ENCODE measurements at places on chromosomes 2 and 18. TPM values are rescaled to one million over a fixed set of nuclear protein-coding genes. Genes with fewer than 3 reads are reported as not detected.

Gene LHCGR
- polyA plus RNA-seq, result 0.08 TPM

GRCh38 chr18:23440131-23440530 is 13.0 kb upstream of the RIOK3 start:
- DNase-seq, result no peak

DNA sequence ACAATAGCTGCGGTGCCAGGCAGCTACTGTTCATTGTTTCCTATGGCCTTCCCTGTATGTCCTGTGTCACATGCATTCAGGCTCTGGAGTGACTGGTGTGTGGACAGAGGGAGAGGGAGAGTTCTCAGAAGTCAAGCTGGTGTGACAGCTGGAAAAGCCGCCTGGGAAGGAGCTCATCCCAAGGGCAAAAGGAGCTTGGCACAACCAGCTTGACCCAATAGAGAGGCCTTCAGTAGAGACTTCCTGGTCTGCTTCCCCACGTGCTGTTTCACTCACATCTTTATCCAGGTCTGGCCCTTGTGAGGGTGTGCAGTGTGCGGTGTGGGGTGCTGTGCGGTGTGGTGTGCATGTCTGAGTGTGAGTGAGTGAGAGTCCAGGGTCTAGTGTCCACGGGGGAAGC is 11.1 kb upstream of the NT5DC4 start:
- DNase-seq, result no peak

Gene AQP4
- 0.33 TPM for polyA plus RNA-seq

Gene GMCL1
- polyA plus RNA-seq, result 8.7 TPM

GRCh38 chr2:176763130-176763529 is 449.5 kb upstream of the HNRNPA3 start:
- no peak for DNase-seq

DNA sequence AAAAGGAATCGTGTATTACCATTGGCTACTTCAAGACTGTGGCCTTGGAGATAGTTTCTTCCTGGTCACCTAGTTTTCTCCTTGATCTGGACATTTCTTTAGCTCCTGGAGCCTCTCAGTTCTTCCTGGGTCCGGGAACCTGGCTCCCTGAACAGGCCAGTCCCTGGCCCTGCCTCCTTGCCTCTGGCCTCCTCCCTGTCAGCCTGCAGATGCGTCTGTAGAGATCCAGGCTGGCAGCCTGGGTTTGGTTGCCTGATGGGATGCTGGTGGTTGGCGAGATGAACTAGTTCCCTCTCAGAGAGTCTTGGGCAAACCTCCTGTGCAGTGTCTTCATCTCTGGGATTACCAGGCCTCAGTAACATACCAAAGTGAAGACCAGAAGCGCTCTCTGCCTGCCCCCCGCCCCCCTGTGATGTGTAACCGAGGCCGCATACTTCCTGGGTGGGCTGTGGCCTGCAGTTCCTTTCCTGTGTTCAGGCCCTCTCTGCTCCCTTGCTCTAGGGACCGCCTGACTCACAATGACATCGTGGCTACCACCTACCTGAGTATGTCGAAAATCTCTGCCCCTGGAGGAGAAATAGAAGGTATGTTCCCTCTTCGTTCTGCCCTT is 85.4 kb downstream of the DYSF start:
- no peak for DNase-seq

Gene YWHAQ
- 212 TPM for polyA plus RNA-seq

DNA sequence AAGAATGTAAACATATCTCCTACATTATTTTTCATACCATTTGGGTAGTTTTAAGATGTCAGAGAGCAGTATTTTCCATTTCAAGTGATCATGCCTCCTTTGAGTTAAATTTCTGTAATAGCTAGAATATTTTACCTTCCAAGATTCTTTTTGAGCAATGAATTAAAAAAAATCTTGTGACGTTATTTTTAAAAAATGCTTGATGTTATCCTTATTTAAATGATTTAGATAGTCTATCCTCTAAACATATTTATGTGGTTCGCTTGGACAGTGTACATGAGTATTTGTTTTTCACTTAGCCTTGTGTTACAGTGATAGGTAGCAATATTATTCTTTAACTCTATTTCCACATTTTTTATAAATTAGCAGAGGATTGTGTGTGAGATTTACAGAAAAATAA is 639.2 kb upstream of the CDH2 start:
- no peak for DNase-seq

Gene ST6GAL2
- 2.5 TPM for polyA plus RNA-seq

Gene CYB5A
- 31.3 TPM for polyA plus RNA-seq

DNA sequence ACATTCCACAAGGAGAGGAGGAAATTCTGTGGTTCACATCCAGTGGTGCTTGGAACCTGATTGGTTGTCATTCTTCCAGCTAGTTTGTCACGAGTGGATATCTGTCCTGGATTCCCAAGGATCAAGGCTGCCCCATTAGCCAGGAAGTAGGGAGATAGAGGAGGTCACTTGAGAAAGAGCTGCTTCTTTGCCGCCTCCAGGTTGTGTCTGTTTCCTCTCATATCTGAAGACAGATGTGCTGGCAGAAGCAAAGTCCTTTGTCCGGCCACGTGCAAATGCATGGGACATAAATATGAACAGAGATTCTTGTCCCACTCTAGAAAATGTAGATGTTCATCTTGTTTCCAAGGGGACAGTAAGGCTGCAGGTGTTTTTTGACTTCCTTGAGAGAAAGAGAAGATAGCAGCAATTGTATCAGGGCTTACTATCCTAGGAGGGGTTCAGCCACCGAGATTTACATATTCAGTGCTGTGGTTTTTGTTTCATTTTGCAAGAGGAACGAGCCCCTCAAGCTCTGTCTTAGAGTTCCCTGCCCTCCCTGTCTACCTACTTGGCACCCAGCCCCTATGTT is 174.4 kb downstream of the RPIA start:
- DNase-seq, result no peak

DNA sequence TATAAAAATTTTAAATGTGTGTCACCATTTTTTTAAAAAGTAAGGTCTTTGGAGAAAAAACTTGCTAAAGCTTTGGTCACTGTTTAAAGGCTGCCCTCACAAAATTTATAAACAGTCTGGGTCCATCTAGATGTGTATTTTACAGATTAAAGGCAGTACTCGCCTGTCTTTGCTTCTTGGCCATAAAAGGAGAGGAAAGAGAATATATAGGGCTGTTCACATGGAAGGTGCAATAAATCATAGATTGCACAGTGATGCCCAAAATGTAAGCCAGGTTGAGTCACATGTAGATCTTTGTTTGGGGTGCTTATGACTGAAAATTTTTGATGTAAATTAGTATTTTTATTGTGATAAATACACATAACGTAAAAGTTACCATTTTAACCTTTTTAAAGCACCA is 55.6 kb downstream of the MTCL1 start:
- no peak for DNase-seq

Gene PLCL1
- 9.5 TPM for polyA plus RNA-seq

Gene ANKRD29
- 3.1 TPM for polyA plus RNA-seq

DNA sequence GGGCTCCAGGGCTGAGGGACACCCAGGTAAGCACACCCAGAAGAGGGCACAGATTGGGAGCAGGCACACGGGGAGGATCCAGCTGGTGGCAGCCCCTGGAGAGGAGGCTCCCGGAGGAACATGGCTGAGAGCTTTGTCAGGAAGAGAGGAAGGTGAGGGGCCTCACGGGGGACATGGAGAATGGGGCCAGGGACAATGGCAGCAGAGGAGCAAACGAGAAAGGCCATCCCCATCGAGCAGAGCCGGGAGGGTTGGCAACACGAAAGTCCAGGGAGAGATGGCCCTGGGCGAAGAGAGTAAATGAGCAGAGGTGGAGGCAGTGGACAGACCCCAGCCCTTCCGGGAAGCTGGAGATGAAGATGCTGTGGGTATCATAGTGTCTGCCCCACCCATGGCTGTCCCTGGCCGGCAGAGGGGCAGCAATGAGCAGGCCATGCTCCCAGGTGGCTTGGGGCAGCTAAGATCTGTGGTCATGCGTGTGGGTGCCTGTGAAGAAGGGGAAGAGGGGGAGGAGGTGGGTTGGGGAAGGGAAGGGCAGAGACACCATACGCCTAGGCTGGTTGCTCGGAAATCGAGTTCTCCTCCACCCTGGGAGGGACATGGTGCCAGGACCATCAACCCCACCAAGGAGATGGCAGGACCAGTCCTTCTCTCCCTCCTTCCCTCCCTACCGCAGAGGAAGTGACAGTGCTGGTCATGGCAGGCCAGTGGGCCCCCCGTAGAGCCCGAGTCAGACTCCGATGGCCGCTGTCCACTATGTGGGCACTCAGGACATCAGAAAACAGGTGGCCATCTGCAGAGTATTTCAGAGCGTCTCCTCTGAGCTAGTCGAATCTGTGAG is 191.7 kb downstream of the NDUFA10 start:
- no peak for DNase-seq

Gene YIPF4
- 33.4 TPM for polyA plus RNA-seq

DNA sequence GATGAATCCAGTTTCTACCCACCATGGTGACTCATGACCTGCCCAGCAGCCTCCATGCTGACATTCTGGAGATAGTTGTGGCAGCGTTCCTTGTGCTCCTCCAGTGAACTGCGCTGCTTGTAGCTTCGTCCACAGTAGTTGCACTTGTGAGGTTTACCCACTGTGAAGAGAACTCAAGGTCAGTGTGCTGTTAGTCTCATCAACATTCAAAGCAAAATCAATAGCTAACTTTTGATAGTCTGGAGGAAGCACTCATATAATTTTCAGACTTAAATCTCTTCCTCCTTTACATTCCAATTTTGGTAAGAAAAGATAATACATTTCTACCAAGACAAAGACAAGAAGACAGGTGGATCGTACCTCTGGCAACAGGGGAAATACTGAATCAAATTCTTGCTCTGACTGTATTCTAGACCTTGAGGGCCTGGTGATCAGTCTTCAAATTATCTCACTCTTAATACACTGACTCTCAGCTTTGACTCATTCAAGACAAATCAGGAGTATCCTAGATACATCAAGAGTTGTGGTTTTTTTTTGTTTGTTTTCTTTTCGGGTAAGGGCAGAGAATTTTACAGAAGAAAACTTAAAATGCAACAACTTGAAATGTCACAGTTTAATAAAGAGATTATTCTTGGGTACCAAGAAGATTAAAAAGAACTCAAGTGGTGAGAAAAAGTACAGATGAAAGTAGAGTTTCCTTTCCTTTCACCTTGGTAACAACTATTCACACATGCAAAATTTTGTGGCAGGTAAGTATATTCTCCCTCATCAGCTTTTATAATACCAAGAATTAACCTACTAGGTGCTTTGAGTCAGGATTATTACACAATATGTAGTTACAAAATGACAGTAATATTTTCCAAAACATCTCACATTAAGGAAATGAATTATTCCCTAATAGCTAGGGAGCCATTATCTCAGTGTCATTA is 129.2 kb downstream of the IKZF2 start:
- no peak for DNase-seq

- DNase-seq, result no peak
Measured at GRCh38 chr2:156332284-156332533, 312 bp downstream of the NR4A2 start.

Gene CERS6
- polyA plus RNA-seq, result 38.0 TPM

Gene GPC1
- 93.6 TPM for polyA plus RNA-seq

GRCh38 chr18:3293196-3293951 is 31.4 kb downstream of the MYL12B start:
- no peak for DNase-seq

Gene NDC80
- polyA plus RNA-seq, result 10.6 TPM

DNA sequence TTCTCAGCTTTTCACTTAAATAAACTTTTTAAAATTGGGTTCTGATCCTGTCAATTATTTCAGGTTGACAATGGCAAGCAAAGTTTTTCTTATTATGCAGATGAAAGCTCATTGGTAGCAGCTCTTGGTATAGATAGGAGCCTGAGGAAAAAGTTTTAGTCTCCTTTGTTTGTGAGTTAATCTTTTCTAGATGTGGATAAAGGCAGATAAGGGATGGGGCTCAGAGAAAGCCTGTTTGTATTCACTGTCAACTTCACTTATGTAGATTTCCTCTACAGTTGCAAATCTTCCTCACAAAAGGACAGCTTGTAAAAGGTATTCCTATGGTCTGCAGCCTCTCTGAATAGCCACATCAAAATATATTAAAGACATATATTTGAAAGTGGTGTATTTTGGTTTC is 224.5 kb upstream of the SPOPL start:
- DNase-seq, result no peak

- no peak for DNase-seq
Measured at GRCh38 chr2:70344195-70344594, 42.3 kb upstream of the FAM136A start.

- peak; percentile 40 for DNase-seq
Measured at GRCh38 chr2:196171946-196172345, 568 bp upstream of the STK17B start.

DNA sequence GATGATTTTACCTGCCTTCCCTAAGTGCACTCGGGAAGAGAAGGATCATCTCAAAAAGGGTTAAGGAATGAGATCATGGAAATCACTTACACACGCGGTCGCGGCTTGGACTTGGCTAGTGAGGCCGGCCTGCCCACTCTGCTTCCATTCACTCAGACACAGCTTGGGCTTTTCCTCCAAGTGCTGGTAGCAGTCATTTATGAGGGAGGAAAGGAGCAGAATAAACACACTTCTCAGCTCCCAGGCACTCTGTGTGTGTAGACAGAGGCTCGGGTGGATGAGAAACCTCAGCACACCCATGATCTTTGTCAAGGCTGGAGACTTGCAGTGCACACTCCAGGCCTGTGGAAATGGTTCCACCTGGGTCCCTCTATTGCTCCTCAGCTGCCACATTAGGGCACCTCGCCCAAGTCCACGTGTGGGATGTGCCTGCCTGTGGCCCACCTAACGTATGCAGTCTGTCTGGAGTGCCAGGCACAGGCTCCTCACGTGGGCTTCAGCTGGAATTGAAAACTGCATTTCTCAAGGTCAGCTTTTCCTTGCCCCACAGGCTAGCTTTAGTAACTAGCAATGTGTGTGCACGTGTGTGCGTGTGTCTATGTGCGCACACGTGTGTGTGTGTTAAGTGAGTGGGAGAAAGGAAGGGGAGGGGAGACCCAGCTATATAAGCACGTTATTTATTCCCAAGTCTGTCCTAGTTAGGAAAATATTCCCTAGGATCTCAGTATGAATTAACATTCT is 288.4 kb downstream of the SOX11 start:
- no peak for DNase-seq

Gene ALPG
- polyA plus RNA-seq, result not detected

Gene ZSWIM2
- polyA plus RNA-seq, result not detected

GRCh38 chr2:71530641-71531332 is 77.4 kb downstream of the DYSF start:
- peak; percentile 36 for DNase-seq

DNA sequence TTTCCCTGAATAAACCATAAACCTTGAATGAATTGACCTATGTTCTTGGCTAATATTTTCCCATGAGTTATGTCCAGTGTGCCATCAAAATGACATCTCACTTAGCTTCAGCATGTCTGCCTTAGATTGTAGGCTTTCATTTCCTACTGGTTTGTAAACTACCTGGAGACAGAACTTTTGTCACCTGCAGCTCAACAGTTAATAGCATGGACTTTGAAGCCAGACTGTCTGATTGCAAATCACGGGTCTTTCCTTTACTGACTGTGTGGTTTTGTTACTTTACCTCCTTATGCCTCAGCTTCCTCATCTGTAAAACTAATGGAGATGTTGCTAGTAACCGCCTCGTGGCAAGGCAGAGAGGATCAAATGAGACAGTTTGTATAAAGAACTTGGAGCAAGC is 187.1 kb downstream of the SUCLG1 start:
- no peak for DNase-seq

Gene DYNAP
- not detected for polyA plus RNA-seq

All from muscle of leg (tissue), 16 donors.